ENCODE measurements at places on chromosomes 16 and 17. TPM values are rescaled to one million over a fixed set of nuclear protein-coding genes. Genes with fewer than 3 reads are reported as not detected.

DNA sequence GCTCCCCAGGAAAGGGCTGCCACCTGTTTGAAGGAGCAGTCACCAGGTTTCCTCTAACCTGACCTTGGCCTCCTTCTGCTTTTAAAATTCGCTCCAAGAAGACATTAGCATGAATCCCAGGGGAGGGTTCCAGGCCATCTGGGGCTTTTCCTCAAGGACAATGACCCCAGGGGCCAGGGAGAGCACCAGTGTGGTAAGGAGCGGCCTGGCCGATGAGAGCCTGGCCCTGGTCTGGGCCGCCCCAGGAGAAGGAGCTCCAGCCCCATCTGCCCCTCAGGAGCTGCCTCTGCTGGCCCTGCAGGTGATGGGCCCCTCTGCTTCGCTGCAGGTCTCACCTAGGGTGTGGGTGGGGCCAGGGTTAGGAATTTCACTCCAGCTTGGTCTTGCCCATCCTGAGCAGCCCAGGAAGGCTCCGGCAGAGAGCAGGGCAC, 209.2 kb upstream of the TNRC6C start:
- no peaks in the 10 kb centered on the region for H3K4me1 ChIP-seq
- no peaks in the 10 kb centered on the region for H3K27me3 ChIP-seq

TCAP gene
- total RNA-seq: 3.4 TPM

DNA sequence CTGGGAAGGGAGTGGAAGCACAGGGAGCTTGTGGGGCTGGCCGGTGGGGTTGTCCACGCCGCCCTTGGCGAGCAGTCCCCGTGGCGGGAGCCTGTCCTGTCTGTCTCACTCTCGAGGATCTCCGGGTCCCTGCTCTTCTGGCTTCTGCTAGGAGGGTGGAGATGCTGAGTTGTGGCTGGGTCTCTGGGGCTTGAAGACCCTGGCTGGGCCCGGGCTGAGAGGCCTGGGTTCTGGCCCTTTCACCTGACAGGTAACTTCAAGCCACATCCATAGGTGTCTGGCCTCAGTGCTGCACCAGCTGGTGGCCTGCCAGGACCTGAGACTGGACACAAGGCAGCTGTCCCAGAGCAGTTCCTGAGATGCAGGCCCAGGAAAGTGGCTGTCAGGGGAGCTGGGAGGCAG, 46.7 kb downstream of the PRMT7 start:
- peaks cover 22% of the 10 kb centered on the region for H3K36me3 ChIP-seq
- H3K4me3 ChIP-seq: no peak overlapping the region
- no peak for DNase-seq
- H3K27ac ChIP-seq: peak overlapping the region; percentile 37
- peaks cover 38% of the 10 kb centered on the region for H3K4me1 ChIP-seq

- no peak overlapping the region for H3K27ac ChIP-seq
- no peak overlapping the region for H3K4me3 ChIP-seq
- H3K27me3 ChIP-seq: peaks cover 15% of the 10 kb centered on the region
Measured at GRCh38 chr16:54280751-54281150, 5.8 kb downstream of the IRX3 start.

GRCh38 chr16:67954421-67955196, 10.7 kb upstream of the LCAT start:
- no peak overlapping the region for H3K4me3 ChIP-seq
- no peaks in the 10 kb centered on the region for H3K27me3 ChIP-seq
- peaks cover 8% of the 10 kb centered on the region for H3K36me3 ChIP-seq

KCNJ16 gene
- total RNA-seq: not detected

OR2C1 gene
- total RNA-seq: not detected

C17orf50 gene
- total RNA-seq: not detected

- no peak for DNase-seq
- H3K4me3 ChIP-seq: no peak overlapping the region
- no peaks in the 10 kb centered on the region for H3K36me3 ChIP-seq
- H3K4me1 ChIP-seq: peaks cover 14% of the 10 kb centered on the region
Measured at GRCh38 chr17:15255713-15256454, 9.2 kb downstream of the PMP22 start.

DNA sequence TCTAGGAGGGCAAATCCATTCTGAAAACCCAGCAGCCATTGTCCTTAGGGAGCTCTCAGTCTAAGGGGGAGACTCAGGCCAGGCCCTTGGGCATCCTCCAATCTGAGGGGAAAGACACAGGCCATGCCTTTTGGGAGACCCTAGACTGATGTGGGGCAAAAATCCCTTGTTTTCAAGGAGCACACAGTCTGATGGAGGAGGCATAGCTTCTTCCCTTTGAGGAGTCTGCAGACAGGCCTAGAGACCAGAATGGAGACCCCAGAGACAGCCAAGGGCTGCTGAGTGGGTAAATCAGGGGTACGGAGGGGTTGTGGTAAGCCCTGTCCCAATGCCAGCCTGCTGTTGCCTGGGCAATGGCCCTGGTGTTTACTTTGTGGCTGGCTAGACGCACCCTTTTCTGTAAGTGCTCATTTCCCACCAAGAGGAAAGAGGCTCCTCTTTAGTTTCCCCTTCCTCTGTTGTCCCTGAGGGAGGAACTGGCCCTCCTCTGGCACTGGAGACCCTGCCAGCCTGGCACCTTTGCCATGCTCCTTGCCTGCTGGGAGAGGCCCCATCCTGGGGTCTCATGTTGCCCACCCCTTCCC, 19.3 kb downstream of the ARHGAP23 start:
- H3K4me1 ChIP-seq: peaks cover 13% of the 10 kb centered on the region
- no peaks in the 10 kb centered on the region for H3K36me3 ChIP-seq
- no peaks in the 10 kb centered on the region for H3K27me3 ChIP-seq
- H3K4me3 ChIP-seq: no peak overlapping the region

SNAI3 gene
- 10.4 TPM for total RNA-seq

- H3K36me3 ChIP-seq: peaks cover 46% of the 10 kb centered on the region
- DNase-seq: no peak
- no peaks in the 10 kb centered on the region for H3K27me3 ChIP-seq
- H3K4me3 ChIP-seq: peak overlapping the region; percentile 19
- peaks cover 60% of the 10 kb centered on the region for H3K4me1 ChIP-seq
Measured at GRCh38 chr17:18319604-18320256, 4.6 kb downstream of the SMCR8 start.

DNA sequence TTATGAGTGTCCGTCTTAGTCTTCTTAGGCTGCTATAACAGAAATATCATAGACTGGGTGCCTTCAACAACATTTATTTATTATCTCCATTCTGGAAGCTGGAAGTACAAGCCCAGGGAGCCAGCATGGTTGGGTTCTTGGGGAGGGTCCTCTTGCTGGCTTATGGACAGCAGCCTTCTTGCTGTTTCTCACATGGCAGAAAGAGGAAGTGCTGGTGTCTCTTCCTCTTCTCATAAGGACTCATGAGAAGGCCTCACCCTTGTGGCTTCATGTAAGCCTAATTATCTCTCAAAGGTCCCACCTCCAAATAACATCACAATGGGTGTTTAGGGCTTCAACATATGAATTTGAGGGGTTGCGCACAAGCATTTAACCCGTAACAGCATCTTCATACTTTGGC, 207.0 kb upstream of the COX10 start:
- no peak for DNase-seq
- no peaks in the 10 kb centered on the region for H3K4me1 ChIP-seq
- H3K36me3 ChIP-seq: no peaks in the 10 kb centered on the region
- H3K4me3 ChIP-seq: no peak overlapping the region

DNA sequence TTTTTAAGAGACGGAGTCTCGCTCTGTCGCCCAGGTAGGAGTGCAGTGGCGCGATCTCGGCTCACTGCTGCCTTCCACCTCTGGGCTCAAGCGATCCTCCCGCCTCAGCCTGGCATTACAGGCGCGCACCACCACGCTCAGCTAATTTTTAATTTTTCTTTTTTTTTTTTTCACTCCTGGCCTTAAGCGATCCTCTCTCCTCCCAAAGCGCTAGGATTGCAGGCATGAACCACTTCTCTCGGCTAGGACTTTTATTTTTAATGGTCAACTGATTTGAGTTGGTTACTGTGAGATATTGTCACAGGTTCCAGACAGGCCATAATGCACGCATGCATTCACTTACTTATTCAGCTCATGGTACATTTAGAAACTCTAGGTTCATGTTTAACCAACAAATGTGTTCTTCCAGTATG, 888 bp downstream of the PIGW start:
- H3K27me3 ChIP-seq: no peaks in the 10 kb centered on the region
- peak overlapping the region; percentile 98 for H3K27ac ChIP-seq
- H3K4me3 ChIP-seq: peak overlapping the region; percentile 86
- H3K36me3 ChIP-seq: peaks cover 24% of the 10 kb centered on the region
- DNase-seq: no peak

GRCh38 chr16:79272141-79272577, 328.4 kb downstream of the MAF start:
- H3K27ac ChIP-seq: peak overlapping the region; percentile 62
- H3K36me3 ChIP-seq: no peaks in the 10 kb centered on the region
- no peaks in the 10 kb centered on the region for H3K27me3 ChIP-seq

GRCh38 chr16:30060346-30060745, 5.2 kb upstream of the ALDOA start:
- H3K27me3 ChIP-seq: no peaks in the 10 kb centered on the region
- no peak overlapping the region for H3K27ac ChIP-seq
- H3K4me1 ChIP-seq: peaks cover 13% of the 10 kb centered on the region
- no peak overlapping the region for H3K4me3 ChIP-seq
- no peak for DNase-seq
- H3K36me3 ChIP-seq: no peaks in the 10 kb centered on the region

- H3K27ac ChIP-seq: no peak overlapping the region
- no peaks in the 10 kb centered on the region for H3K36me3 ChIP-seq
- H3K4me1 ChIP-seq: peaks cover 22% of the 10 kb centered on the region
- DNase-seq: no peak
- no peaks in the 10 kb centered on the region for H3K27me3 ChIP-seq
Measured at GRCh38 chr17:43372273-43372911, 26.4 kb upstream of the ARL4D start.
